ENCODE measurements at places on chromosomes 6 and 20.

DNA sequence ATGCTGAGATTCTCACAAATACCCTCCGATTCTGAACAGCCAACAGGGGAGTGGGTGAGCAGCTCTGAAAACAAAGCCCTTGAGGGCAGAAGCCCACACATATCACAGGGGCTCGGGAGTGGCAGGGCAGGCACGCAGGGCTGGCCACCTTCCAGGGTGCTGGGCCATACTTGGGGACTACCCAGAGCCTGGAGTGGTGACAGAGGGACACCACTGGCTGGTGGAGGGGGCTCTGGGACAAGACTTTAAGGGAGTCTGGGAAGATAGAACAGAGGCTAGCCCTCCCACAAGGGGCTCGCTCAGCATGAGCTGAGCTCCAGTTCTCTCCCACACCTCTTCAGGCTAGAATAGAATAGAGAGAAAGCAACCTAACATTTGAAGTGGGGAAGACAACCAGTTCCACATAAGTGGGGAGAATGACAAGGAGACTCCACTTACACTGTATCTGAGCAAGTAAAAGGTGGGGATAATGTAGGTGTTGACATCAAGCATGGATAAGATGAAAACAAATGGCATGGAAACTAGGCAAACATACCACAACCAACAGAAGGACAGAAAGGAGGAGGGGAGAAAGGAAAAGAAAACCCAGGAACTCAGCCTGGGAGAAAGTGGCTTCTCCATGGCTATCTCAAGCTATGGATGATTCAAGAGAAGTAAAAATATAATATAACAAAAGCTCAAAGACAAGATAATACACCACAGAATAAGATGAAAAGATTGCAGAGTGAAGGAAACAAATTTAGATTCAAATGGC, 7.0 kb downstream of the PPIL1 start:
- no peak for DNase-seq

DNA sequence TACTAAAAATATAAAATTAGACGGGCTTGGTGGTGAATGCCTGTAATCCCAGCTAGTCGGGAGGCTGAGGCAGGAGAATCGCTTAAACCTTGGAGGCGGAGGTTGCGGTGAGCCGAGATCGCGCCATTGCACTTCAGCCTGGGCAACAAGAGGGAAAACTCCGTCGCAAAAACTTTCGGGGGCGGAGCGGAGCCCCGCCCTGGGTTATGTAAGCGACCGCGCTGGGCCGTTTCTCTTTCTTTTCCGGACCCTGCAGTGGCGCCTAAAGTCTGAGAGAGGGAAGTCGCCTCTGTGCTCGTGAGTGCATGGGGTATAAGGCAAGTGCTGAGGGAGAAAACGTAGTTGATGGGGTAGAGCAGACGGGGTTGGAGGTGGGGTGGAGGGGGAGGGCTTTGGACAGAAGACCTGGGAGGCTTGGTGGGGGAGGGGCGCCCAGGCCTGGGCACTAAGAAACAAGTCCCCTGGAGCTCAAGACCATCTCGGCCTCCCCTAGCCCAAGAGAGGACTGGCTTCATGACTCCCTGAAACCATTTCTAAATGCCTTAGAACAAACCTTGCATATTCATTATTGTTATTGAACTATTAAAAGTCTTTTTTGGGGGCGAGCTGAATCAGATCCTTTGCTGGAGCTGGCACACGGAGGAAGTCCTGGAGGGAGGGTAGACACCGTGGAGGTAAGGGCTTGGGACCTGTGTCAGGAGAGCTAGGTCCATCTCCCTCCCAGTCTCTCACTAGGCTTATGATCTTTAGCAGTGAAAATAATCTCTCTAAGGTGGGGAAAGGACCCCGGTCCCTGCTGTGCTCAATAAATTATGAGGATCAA, 2.7 kb upstream of the MICA start:
- DNase-seq = peak; percentile 80

- DNase-seq = no peak
Measured at GRCh38 chr6:149438855-149439254, 38.8 kb downstream of the SUMO4 start.

- DNase-seq = no peak
Measured at GRCh38 chr6:14721103-14721758, 524.6 kb upstream of the JARID2 start.

- peak; percentile 32 for DNase-seq
Measured at GRCh38 chr20:51966296-51966971, 164.1 kb upstream of the SALL4 start.

- no peak for DNase-seq
Measured at GRCh38 chr6:155004017-155004416, 8.9 kb downstream of the TIAM2 start.

DNA sequence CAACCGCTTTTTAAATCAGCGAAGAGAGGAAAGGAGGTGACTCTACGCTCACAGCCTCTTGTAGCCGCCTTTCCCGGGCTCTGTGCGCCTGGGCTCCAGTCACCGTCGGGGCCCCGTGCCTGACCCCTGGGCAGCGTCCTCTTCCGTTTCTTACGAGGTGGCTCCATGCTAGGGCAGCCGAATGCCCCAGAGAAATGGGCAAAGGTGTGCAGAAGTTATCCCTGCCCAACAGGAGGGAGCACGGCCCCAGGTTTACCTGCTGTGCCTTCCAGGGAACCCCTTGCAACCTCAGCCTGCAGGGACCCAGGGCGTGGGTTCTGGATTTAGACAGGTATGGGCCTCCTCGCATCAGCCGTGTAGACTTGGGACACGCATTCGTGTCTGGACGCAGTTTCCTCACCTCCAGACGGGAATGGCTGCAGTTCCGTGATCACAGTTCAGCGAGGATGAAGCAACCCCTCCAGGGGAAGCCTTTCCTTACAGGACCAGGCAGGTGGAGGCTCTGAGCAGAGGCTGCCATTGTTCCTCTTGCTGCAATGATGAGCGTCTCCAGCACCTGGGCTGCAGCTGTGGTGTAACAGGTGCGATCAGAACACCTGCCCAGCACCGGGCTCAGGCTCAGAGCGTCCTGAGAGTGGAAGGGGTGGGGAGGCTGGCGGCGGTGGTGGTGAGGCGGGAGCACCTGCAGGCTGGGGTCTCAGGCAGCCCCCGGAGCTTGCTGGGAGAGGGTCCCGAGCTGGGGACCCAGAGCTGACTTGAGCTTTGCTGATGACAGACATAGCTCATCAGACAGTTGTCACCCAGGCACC, 81.3 kb upstream of the BHLHE23 start:
- no peak for DNase-seq

- no peak for DNase-seq
Measured at GRCh38 chr20:58555078-58555765, 40.0 kb upstream of the APCDD1L start.

DNA sequence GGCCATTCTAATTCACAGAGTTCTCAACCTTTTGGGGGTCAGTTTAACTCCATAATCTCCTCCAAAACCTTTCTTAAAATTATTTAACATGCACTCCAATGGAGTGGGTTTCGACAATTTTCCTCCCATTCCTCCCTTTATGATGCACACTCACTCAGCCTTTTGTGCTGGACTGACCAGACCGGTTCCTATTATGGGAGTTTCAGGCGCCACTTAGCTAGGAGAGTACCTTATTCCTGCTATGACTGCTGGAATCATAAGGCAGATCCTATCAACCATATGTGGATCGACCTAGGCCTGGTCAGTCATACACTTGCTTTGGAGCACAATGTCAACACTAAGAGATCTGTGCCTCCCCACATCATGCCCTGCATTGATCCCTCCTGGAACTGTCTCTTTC, 63.9 kb upstream of the MOCS1 start:
- no peak for DNase-seq

- no peak for DNase-seq
Measured at GRCh38 chr6:142823256-142823902, 121.6 kb downstream of the HIVEP2 start.

- DNase-seq = no peak
Measured at GRCh38 chr20:52294106-52294628, 102.6 kb upstream of the ZFP64 start.

GRCh38 chr6:163200289-163200688, 214.2 kb upstream of the QKI start:
- DNase-seq = no peak

DNA sequence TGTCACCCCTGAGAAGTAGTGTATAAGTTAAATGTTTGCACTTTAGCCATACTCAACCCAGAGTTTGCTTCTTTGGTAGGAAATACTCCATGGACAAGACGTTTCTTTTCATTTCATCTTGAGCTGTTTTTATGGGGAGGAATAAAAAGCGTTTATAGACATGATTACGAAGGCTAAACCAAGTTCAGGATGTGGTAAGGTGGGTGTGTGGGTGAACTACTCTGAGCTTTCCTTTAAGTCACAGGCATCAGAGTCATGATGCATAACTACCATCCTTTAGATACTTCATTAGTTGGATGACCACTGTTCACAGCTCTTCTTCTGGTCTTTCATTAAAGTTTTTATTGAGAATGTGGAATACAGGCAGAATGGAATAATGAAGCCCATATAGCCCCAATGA, 48.9 kb downstream of the EBF4 start:
- no peak for DNase-seq

DNA sequence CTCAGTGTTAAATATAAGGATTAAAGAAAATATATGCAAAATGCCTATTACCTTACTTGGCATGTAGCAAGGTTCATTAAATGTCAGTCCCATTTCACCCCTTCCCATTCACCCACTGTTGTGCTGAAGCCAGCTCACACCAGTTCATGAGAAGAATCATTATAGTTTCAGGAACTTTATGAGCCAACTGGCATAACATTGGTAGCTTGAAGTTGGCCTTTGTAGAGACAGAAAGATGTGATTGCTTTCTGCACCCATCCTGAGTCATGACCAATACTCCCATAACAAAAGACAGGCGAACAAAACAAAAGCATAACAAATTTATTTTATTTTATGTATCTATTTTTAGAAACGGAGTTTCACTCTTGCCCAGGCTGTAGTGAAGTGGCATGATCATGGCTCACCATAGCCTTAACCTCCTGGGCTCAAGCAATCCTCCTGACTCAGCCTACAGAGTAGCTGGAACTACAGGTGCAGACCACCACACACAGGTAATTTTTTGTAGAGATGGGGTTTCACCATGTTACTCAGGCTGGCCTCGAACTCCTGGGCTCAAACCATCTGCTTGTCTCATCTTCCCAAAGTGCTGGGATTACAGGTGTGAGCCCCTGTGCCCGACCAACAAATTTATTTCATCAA, 17.6 kb upstream of the IER3 start:
- no peak for DNase-seq

DNA sequence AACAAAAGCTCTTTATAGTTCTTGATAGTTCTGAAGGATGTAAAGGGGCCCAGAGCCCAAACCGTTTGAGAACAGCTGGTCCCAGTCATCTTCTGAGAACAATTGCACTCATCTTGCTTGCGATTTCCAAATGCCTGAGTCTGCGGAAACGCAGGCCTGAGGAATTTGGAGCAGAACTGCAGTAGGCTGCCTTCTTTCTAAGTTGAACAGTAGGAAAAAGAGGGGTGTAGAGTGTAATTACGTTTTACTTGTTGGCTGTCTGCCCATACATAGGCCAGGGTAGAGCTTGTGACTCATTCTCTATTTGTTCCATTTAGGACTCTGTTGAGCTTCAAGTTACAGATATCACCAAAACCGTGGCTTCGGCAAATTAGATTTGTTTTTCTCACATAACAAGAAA, 42.0 kb upstream of the KIF16B start:
- DNase-seq = no peak

DNA sequence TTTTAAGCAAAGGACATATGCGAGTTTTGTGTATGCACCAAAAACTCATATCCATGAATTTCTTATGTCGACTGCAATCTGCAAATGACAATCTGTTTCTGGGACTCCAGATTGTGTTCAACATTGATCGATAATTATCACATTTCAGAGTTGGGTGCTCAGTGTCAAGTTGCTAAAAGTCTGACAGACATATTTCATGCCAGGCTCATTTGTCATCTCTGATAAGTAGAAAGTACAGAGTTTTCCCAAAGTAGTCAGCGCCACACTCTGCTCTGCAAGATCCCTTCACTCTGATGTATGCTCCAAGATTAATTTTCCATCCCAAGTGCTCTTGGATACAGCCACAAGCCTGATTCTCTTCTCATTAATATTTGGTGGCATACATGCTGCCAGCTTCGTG, 331.1 kb downstream of the DOK5 start:
- no peak for DNase-seq

GRCh38 chr6:54366667-54367327, 58.6 kb downstream of the TINAG start:
- DNase-seq = no peak

GRCh38 chr20:43838703-43839060, 76.0 kb upstream of the TOX2 start:
- DNase-seq = peak; percentile 46

DNA sequence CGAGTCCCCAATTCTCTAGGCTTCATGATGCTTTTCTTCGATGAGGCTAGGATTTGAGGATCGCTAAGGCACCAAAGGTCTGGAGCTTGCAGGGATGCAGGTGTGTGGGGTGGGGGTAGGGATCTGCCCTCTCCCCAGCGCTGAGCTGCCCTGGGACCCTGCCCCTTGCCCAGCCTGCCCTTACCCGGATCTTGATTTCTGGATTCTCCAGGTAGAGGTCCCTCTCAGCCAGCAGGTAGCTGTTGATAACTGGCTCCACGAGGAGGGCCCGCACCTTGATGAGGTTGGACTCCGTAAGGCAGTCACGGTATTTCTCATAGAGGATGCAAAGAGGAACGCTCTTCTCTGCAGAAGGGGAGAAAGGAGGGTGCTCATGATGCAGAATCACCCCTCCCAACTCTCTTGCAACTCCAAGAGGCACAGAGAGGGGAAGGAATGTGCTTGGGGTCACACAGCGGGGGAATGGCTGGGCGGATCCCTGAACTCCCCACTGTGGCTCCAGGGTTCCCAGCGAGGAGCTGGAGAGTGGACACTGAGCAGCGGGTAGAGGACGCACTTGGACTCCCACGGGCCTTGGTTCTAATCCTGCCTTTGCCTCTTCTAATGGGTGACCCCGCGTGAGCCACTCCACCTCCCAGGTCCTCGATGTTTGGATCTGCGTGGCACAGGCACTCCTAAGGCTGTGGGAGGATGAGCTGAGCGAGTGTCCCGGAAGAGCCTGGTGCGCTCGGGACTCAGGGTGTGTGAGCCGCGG, 32.7 kb downstream of the TGM2 start:
- DNase-seq = no peak

DNA sequence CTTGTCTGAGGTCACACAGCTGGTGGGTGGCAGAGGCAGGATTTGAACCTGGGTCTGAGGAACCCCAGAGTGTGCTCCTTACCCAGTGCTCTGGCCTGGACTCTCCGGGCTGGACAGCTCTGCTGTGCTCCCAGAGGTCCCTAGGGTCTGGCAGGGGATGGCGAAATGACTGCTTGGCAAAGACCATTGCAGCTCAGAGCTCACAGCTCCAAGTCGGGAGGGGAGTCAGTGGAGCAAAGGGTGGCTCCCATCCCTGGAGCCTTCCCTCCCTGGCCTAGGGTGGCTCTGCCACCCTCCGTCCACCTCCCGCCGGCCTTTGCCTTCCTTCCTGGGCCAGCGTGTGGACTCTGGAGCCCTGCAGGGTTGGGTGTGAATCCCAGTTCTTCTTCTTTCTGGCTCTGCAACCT, 17.5 kb downstream of the CEBPB start:
- DNase-seq = no peak

GRCh38 chr20:44959082-44959637, 1.0 kb downstream of the TOMM34 start:
- DNase-seq = peak; percentile 53
